GM13976 (cell line): ENCODE measurements at places on chromosomes 5 and 9.

DNA sequence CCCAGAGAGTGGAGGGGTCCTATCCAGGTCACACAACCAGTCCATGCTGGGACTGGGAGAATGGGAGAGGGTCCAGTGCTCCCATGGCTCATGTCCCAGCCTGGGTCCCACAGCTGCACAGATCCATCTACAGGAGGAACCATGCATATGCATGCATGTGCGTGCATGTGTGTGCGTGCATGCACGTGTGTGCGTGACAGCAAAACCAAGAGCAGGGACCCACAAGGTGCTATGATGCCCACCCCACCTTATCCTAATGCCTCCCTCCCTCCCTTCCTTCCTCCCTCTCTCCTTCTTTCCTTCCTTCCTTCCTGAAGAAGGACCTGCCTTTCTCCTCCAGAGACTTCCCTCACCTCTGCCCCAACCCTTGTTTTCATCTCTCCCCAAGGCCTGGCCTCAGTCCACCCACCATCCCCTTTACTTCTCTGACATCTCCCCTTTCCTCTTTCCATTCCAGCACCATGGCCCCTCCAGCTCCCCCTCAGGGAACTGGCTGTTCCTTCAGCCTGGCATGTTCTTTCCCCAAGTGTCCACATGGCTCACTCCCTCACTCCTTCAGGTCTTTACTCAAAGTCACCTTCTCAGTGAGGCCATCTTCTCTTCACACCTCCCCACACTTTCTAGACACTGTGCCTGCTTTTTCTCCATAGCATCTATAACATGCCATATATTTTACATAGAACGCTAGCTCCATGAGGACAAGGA, 21.8 kb downstream of the AQP7 start:
- no peak for DNase-seq

- DNase-seq: no peak
Observed at GRCh38 chr5:36414869-36415282, 113.2 kb upstream of the RANBP3L start.

DNA sequence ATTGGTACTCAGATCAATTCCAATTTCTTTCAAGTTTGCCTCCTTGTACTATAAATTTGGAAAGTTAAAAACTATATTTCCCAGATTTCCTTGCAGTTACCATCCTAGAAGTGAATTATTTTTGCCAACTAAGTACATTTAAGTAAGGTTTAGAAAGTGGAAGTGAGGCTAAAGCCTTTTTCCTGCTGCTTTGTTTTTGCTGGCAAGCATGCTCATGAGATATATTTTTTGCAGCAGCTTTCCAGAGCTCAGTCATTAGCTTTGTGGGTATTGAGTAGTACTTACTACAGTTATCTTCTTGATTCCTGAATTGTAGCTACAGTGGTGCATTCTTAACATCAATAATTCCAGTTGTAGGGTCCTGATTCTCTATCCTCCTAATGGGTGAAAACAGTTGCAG, 3.5 kb upstream of the BTF3 start:
- DNase-seq: no peak

DNA sequence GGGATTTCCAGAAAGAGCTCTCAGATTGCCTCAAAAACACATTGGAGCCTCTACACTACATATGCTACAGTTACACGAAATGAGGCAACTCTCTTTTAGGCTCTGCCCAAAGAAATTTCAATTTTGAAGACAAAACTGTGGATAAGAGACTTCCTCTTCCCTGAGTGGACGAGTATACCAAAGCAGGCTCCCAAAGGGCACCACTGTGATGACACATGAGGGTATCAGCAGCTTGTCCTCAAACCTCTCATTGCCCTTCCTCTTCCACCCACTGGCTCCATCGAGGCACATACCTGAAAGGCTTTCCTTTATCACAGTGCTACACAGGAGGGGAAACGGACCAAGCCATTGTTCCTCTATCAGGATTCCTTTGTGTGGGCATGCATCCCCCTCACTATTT, 11.3 kb downstream of the CKMT2 start:
- DNase-seq: no peak
